ENCODE measurements at places on chromosomes 13 and 19. TPM values are rescaled to one million over a fixed set of nuclear protein-coding genes. Genes with fewer than 3 reads are reported as not detected.

Gene C19orf18
- total RNA-seq, result not detected

Gene KRTDAP
- not detected for total RNA-seq

Gene FUT6
- not detected for total RNA-seq

Gene ZNF888
- 2.1 TPM for total RNA-seq

Gene PAK4
- 36.6 TPM for total RNA-seq

Gene ZNF460
- 37.5 TPM for total RNA-seq

Gene LPAR2
- total RNA-seq, result 6.2 TPM

Gene TMC4
- not detected for total RNA-seq

Gene PRRG2
- 1.6 TPM for total RNA-seq

Gene PRPF31
- 57.8 TPM for total RNA-seq

Gene CGB2
- total RNA-seq, result not detected

Gene ACP7
- not detected for total RNA-seq

Gene FAM187B
- total RNA-seq, result not detected

Gene NOSIP
- 91.1 TPM for total RNA-seq

Gene MZT1
- 7.9 TPM for total RNA-seq

Gene GJB2
- not detected for total RNA-seq

Gene GPC5
- 4.0 TPM for total RNA-seq

Gene ISYNA1
- total RNA-seq, result 50.9 TPM

Gene CYSLTR2
- total RNA-seq, result not detected

Gene AP2S1
- total RNA-seq, result 287 TPM

Gene TBXA2R
- total RNA-seq, result 1.9 TPM

Gene ZNF345
- 1.2 TPM for total RNA-seq

Gene DCT
- not detected for total RNA-seq

Gene KIR2DL3
- total RNA-seq, result not detected

Gene IGFL3
- not detected for total RNA-seq

Gene C19orf33
- 37.2 TPM for total RNA-seq

Gene FOSB
- 26.4 TPM for total RNA-seq

Gene PSG7
- total RNA-seq, result not detected

Gene ENOX1
- 0.18 TPM for total RNA-seq

Gene IZUMO2
- total RNA-seq, result not detected

Gene YJEFN3
- total RNA-seq, result not detected

Gene B3GNT8
- total RNA-seq, result 5.5 TPM

Gene ADGRE1
- not detected for total RNA-seq

Gene NTN5
- total RNA-seq, result 1.4 TPM

Gene KLK11
- total RNA-seq, result not detected

Gene SIGLEC12
- not detected for total RNA-seq

Gene PSG11
- not detected for total RNA-seq

Gene ZIC2
- total RNA-seq, result not detected

Gene ZNF90
- total RNA-seq, result 0.87 TPM

Gene SHANK1
- total RNA-seq, result 2.0 TPM

Gene DMAC2
- total RNA-seq, result 50.2 TPM

Gene TMEM86B
- 2.8 TPM for total RNA-seq

Gene LILRB5
- total RNA-seq, result not detected

Gene FPR1
- total RNA-seq, result not detected

Gene LMTK3
- not detected for total RNA-seq

Gene LGALS14
- total RNA-seq, result not detected

Gene MYH14
- total RNA-seq, result 1.2 TPM

Gene LRRC63
- total RNA-seq, result 0.06 TPM

Gene MAB21L1
- total RNA-seq, result not detected

Gene KASH5
- not detected for total RNA-seq

Gene ZNF560
- 0.23 TPM for total RNA-seq

Gene COX7A1
- total RNA-seq, result 4.8 TPM

Gene LRG1
- 2.3 TPM for total RNA-seq

Gene BST2
- total RNA-seq, result 111 TPM

Gene FCHO1
- 3.1 TPM for total RNA-seq
